ENCODE measurements at places on chromosomes 16 and 17.

DNA sequence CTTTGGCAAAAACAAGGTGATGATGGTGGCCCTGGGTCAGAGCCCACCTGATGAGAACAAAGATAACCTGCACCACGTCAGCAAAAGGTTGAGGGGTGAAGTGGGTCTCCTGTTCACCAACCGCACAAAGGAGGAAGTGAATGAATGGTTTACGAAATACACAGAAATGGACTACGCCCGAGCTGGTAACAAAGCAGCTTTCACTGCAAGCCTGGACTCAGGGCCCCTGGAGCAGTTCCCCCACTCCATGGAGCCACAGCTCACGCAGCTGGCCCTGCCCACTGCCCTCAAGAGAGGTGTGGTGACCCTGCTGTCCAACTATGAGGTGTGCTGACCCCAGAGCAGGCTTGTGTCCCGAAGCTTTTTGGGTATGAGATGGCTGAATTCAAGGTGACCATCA lies 29.7 kb upstream of the DLX4 start:
- no peak for DNase-seq

GRCh38 chr17:49316258-49316570 lies 45.8 kb downstream of the ZNF652 start:
- no peak for DNase-seq

- no peak for DNase-seq
These were observed 42.7 kb downstream of the STAT3 start for GRCh38 chr17:42345396-42346073.

GRCh38 chr17:69406941-69407340 lies 7.6 kb upstream of the MAP2K6 start:
- no peak for DNase-seq

GRCh38 chr17:31462261-31462660 lies 70.8 kb downstream of the RAB11FIP4 start:
- no peak for DNase-seq

Measured in Peyer's patch (tissue), 4 donors.